A673 (cell line): ENCODE measurements at places on chromosomes 13 and 19. TPM values are rescaled to one million over a fixed set of nuclear protein-coding genes. Genes with fewer than 3 reads are reported as not detected.
A peak's percentile ranks its signal among the peaks of the same experiment; 100 is the strongest.

Gene UBE2L5
- 0.21 TPM in 1 of 2 replicates, not detected in the other for total RNA-seq

Gene ZNF229
- 13.4 and 14.3 TPM in 2 replicates for total RNA-seq

Gene PEAK3
- not detected in 2 replicates for total RNA-seq

Gene YIF1B
- 57.6 and 66.2 TPM in 2 replicates for total RNA-seq

Gene YJU2
- 33.3 and 34.7 TPM in 2 replicates for total RNA-seq

DNA sequence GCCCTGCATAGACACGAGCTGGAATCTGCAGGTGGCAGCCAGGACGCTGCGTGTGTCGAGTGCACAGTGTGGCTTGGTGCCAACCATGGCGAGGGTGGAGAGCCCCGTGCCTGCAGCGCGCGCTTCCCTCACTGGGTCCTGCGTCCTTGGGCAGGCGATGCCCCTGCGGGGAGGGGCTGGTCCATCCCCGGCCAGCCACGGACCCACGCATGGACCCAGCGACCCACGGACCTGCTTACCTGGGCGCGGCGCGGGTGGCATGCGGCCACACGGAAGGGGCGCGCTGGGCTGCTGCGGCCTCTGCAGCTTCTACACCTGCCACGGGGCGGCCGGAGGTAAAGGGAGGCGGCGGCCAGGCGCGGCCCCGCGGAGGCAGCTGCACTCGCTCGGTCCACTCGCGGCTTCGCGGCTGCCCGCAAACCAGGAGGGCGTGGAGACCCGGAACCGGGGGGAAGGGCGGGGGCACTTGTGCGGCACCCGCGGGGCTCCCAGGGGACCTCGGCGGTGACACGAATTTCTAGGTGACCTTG lies 569 bp upstream of the MCF2L start:
- DNase-seq = no peak
- peaks cover 66% of the 10 kb centered on the region for H3K27me3 ChIP-seq
- H3K4me3 ChIP-seq = peak overlapping the region; percentile 45
- H3K27ac ChIP-seq = no peak overlapping the region
- peaks cover 5% of the 10 kb centered on the region for H3K4me1 ChIP-seq
- no peaks in the 10 kb centered on the region for H3K36me3 ChIP-seq

DNA sequence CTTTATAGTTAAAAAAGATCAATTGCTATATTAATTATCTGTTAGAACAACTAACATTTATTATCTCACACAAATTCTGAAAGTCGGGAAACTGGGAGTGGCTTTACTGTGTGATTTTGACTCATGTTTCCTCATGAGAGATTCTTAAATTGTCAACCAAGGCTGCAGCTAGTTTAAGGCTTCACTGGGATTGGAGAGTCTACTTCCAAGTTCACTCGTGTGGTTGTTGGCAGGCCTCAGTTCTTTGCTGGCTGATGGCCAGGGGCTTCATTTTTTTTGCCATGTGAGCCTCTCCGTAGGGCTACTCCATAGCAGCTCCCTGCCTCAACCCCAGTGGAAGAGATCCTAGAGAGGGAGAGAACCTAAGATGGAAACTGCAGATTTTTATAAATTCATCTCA lies 24.5 kb upstream of the LPAR6 start:
- H3K36me3 ChIP-seq = no peaks in the 10 kb centered on the region
- peak; percentile 16 for DNase-seq
- peaks cover 2% of the 10 kb centered on the region for H3K4me1 ChIP-seq

- DNase-seq = no peak
- H3K27ac ChIP-seq = no peak overlapping the region
- no peaks in the 10 kb centered on the region for H3K27me3 ChIP-seq
- no peaks in the 10 kb centered on the region for H3K36me3 ChIP-seq
- no peaks in the 10 kb centered on the region for H3K4me1 ChIP-seq
- H3K4me3 ChIP-seq = no peak overlapping the region
Measured at GRCh38 chr13:81722456-81722855, 1381.5 kb upstream of the SPRY2 start.

- no peaks in the 10 kb centered on the region for H3K36me3 ChIP-seq
- H3K27ac ChIP-seq = no peak overlapping the region
- no peaks in the 10 kb centered on the region for H3K27me3 ChIP-seq
- no peak overlapping the region for H3K4me3 ChIP-seq
- H3K4me1 ChIP-seq = no peaks in the 10 kb centered on the region
- DNase-seq = no peak
Measured at GRCh38 chr13:87426742-87427141, 244.4 kb upstream of the SLITRK5 start.

DNA sequence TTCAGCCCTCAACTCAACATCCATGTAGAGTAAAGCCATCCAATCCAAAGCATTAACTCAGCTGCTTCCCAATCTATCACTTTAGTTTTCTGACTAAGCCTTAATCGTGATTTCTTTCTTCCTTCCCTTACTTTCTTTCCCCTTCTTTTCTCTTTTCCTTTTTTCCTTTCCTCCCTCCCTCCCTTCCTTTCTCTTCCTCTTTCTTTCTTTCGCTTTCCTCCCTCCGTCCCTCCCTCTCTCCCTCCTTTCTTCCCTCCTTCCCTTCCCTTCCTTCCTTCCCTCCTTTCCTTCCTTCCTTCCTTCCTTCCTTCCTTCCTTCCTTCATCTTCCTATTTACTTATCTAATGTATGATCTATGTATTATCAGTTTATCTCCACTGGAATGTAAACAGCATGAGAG lies 71.2 kb downstream of the ERCC5 start:
- no peaks in the 10 kb centered on the region for H3K36me3 ChIP-seq
- no peak overlapping the region for H3K27ac ChIP-seq
- no peak overlapping the region for H3K4me3 ChIP-seq
- H3K4me1 ChIP-seq = peaks cover 6% of the 10 kb centered on the region
- H3K27me3 ChIP-seq = no peaks in the 10 kb centered on the region

GRCh38 chr13:73717632-73718031 lies 416.6 kb downstream of the KLF12 start:
- H3K27ac ChIP-seq = no peak overlapping the region
- DNase-seq = no peak
- no peaks in the 10 kb centered on the region for H3K36me3 ChIP-seq
- H3K27me3 ChIP-seq = no peaks in the 10 kb centered on the region
- no peak overlapping the region for H3K4me3 ChIP-seq

- H3K36me3 ChIP-seq = no peaks in the 10 kb centered on the region
- peaks cover 11% of the 10 kb centered on the region for H3K4me1 ChIP-seq
- H3K4me3 ChIP-seq = peak overlapping the region; percentile 47
- DNase-seq = peak; percentile 88
- H3K27ac ChIP-seq = peak overlapping the region; percentile 71
Measured at GRCh38 chr19:30669329-30670010, 297.3 kb downstream of the ZNF536 start.

- no peaks in the 10 kb centered on the region for H3K36me3 ChIP-seq
- peaks cover 81% of the 10 kb centered on the region for H3K4me1 ChIP-seq
- DNase-seq = no peak
Measured at GRCh38 chr13:109152941-109153340, 523.5 kb downstream of the MYO16 start.

DNA sequence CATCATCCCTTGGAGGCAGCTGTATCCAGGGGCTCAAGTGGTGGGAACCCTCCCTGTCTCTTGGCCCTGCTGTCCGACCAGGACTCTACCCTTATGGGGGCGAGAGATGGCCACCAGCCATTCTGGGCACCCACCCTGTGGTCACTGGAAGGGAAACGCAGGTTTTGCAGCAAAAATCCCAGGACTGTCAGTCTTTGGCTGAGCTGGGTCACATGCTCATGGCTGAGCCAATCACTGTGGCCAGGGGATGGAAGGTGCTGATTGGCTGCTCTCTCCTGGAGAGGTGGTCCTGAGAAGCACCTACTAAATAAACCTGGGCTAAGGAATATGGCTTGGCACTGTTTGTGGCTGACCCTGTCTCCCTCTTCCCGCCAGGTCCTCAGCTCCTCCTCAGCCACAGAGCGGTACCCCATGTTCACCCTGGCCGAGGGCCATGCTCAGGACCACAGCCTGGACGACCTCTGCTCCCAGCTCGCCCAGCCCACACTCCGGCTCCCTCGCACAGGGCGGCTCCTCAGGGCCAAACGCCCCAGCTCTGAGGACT lies 8.9 kb downstream of the ATG4D start:
- H3K27ac ChIP-seq = no peak overlapping the region
- peak; percentile 60 for DNase-seq
- H3K4me3 ChIP-seq = no peak overlapping the region
- peaks cover 71% of the 10 kb centered on the region for H3K36me3 ChIP-seq
- H3K4me1 ChIP-seq = no peaks in the 10 kb centered on the region

DNA sequence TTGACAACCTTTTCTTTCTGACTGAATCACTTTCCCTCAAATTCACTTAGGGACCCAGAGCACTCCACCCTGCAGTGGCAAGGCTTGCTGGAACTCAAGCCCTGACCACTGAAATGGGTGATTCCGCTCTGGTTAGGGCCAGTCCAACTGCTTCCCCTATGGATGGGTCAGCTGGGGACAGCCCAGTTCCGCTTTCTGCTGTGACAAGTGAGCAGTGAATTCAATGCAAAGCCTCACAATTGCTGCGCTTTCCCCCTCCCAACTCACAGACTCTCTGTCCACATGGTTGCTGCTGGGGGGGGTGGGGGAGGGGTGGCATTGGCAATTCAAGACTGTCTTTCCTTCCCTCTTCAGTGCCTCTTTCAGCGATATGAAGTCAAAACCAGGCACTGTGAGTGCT lies 18.7 kb downstream of the CD70 start:
- no peak overlapping the region for H3K4me3 ChIP-seq
- peaks cover 13% of the 10 kb centered on the region for H3K4me1 ChIP-seq
- H3K36me3 ChIP-seq = no peaks in the 10 kb centered on the region
- no peak overlapping the region for H3K27ac ChIP-seq

DNA sequence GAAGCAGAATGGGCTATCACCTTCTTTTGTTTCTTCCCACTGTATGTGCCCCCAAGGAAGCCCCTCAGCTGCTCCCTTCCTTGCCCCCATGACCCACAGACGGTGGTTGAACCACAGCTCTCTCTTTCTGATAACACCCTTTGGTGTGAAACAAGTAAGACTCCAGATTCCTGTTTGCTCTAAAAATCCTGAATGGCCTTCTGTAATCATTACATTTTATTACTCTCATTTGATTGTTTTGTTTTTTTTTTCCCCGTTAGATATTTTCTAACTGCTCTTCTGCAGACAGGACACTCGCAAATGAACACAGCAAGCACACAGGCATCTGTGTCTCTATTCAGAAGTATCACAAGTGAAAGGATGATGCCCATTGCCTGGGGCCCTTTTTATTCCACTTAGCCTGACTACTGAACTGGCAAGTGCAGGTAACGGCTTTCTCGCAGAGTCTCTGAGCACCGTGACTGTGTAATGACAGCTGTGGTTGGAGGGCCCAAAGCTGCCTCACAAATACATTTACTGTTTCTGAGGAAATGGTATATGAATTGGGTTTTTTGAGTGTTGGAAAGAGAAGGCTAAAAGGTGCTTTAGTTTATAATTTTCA lies 59.3 kb downstream of the OXGR1 start:
- peaks cover 6% of the 10 kb centered on the region for H3K27me3 ChIP-seq
- no peaks in the 10 kb centered on the region for H3K4me1 ChIP-seq
- H3K36me3 ChIP-seq = no peaks in the 10 kb centered on the region
- no peak overlapping the region for H3K4me3 ChIP-seq
- no peak overlapping the region for H3K27ac ChIP-seq
